ENCODE measurements at places on chromosomes 6 and 20.
A peak's percentile ranks its signal among the peaks of the same experiment; 100 is the strongest.

DNA sequence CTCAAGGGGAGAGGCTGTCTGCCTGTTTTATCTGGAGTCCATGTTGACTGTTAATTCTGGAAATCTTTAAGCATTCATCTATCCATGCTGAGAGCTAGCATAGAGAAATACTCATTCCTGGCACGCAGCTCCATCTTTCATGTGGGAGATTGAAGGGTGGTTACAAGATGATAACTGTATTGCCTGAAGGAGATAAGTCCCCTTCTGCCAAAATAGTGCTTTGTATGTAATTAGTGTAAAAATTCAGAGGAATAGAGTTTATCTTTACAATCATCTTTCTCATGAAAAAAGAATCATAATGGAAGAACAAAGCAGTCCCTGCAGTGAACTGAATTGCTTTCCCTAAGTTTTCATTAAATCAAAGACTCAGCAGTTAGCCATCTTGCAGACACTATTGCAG is 256.5 kb downstream of the SLC35F1 start:
- no peak for DNase-seq

DNA sequence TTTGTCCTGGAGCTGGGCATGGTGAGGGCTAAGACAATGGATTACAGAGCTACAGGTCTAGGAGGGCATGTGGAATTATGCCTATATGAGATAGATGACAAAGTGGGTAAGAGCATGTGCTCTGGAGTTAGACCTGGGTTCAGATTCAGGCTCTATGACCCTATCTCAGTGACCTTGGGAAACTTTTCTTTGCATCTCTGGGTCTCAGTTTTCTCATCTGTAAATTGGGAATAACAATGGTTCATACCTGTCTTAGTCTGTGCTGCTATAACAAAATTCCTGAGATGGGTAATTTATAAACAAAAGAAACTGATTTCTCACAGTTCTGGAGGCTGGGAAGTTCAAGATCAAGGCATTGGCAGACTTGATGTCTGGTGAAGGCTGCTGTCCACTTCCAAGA is 30.3 kb downstream of the PPARD start:
- DNase-seq = no peak

DNA sequence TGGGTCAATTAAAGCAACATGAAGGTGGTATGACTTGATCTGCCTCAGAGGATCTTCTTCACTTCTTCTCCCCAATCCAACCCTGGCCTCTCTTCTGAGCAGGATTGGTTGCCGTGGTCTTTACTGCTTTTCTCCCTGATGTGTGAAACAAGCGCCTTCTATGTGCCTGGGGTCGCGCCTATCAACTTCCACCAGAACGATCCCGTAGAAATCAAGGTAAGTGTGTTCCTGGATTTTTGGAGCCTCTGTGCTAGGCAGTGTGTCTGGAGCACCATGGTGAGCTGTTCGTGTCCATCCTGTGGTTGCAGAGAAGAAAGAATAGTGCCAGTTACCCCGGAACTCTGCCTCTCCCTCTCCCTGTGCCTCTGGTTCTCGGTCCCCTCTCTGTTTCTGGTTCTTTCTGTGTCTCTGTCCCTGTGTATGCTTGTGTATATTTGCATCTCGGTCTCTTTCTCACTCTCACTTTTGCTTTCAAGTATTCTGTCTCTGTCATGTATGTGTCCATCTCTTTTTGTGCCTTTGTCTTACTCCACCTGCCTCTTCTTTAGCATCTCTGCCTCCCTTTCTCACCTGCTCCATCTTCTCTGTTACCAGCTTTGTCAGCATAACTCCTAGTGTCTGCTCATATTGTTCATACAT is 23.5 kb downstream of the TM9SF4 start:
- no peak for DNase-seq

- no peak for DNase-seq
Measured at GRCh38 chr20:35006009-35006408, 50.3 kb downstream of the MYH7B start.

- peak; percentile 55 for DNase-seq
Measured at GRCh38 chr6:155194399-155194798, 69.4 kb upstream of the CLDN20 start.

DNA sequence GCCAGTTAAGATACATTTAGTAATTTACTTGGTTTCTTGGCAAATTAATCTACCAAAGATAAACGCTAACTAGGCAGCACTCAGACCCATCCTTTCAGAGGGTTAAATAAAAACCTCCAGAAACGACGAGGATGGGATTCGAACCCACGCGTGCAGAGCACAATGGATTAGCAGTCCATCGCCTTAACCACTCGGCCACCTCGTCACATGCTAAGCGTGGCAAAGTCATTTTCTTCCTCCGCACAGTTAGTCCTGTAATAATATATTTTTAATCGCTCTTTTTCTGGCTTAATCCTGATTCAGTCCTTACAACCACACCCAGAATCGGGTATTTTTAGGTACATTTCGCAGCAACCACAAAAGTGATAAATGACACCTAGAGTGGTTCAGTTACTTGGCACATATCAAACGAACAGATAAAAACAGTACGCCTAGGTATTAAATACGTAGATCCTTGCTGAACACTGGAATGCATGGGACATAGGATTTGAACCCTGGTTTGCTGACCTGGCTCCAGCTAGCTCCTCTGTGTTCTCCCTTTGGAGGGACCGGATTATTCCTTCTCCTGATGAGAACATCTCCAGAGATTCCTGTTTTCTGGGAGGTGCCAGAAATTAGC is 71.6 kb downstream of the GPX5 start:
- DNase-seq = peak; percentile 80

- no peak for DNase-seq
Measured at GRCh38 chr20:5770987-5771318, 20.8 kb downstream of the SHLD1 start.

DNA sequence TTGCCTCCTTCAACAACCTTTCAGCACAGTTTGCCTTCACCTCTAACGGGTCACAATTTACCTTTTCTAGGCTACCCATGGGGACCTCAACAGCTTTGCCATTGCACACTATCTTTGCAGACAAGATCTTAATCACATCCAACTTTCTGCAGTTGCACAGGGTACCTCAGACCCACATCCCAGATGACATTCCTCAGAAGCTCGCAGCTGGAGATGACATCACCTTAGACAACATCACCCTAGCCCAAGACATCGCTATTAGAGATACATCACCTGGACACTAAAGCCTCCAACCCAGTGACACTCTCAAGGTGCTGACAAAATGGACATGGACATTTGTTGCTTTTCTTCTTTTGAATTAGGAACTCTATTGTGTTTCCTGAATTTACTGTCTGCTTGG is 38.6 kb upstream of the RPP40 start:
- no peak for DNase-seq

GRCh38 chr20:44228465-44229258 is 18.1 kb upstream of the OSER1 start:
- DNase-seq = peak; percentile 43

GRCh38 chr20:63068711-63069367 is 62.1 kb upstream of the BHLHE23 start:
- no peak for DNase-seq

DNA sequence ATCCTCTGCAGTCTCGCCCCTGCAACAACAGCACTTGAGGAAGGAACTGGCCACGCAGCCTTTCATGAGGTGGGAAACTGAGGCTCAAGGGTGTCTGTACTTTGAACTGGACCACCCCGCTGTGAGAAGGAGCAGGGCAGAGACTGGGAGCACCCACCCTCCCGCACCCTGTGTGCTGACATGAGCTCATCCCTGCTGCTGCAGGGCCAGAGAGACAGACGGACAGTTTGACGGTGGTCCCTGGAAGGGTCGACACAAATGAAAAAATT is 16.9 kb upstream of the MRGBP start:
- DNase-seq = no peak

DNA sequence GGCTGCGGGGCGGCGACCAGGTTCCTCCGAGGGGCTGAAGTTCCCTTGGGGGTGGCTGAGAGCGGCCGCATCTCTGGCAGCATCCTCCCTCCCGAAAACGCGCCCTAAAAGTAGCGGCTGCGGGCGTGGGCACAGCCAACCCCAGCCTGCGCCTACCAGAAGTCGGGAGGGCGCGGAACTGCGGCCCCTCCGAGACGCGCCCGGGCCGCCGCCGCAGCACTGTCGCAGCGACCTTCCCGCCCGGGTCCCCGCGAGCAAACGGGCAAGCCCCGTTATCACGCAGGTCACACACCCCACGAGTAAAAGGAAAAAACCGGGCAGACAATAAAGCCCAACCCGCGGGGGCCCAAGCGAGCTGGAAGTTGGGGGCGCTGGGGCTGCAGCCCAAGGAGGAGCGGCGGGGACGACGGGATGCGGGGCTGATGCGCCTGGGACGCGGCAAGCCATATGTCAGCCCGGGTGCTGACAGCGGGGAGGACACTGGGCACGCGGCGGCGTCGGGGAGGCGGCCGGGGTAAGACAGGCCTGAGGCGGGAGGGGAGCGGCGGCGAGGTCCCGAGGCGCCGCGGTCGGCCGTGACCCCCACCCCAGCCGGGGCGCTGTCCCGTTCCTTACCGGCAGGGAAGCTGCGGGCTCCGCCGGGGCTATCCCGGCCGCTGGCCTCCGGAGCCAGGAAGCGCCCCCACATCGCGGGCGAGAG is 659 bp downstream of the CEP85L start:
- peak; percentile 37 for DNase-seq

- DNase-seq = no peak
Measured at GRCh38 chr6:77010931-77011542, 452.3 kb downstream of the HTR1B start.

DNA sequence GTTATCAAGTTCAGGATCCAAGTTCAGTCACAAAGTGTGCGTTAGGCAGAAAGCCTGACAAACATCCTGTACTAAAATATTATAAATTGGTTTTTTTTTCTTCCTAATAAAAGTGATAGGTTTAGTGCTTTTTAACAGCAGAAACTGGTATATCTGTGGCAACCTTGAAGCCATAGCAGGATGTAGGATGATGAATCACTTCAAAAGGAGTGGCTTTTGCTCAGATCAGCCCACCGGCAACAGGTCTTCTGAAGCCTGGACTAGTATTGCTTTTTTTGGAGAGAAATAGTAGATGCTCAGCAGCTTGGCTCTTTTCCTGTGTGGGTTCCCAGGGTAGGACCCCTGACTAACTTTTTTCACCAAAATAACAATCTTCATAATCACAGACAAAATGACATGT is 190.8 kb downstream of the EPM2A start:
- peak; percentile 49 for DNase-seq

GRCh38 chr6:5126214-5126613 is 41.1 kb downstream of the PPP1R3G start:
- peak; percentile 71 for DNase-seq

DNA sequence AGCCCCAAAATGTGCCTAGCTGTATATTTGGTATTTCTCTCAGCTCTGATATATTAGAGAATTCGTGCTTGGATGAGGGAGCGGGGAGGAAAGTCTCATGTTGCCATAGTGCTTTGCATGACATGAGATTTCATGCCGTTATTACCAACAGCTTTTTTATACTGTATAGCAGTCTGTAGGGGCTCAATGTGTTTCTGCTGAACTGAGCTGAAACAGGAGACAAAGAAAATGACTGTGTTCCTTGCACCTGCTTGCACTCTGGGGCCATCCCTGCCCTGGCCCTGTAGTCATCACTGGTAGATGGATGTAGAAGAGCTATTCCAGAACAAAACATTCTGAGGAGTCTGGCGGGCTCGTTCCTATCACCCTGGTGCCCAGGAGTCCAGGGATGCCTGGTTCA is 128.0 kb upstream of the SASH1 start:
- DNase-seq = no peak

DNA sequence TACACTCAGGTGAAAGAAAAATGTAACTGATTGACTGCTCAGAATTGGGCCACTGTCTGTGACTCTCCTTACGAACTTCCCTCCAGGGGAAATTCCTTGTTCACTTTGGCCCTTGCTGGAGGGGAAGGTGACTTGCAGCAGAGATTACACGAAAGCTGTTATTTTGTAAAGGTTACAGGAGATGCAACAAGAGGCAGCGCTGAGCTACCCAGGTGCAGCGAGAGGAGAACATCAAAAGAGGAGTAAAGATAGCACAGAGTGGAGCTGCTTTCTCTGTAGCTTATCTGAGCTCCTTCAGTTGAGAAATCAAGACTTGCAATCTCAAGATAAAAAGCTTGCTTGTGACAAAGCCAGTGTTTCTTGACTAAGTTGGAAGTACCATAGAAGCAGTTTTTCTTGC is 144.6 kb downstream of the ARHGAP18 start:
- no peak for DNase-seq

DNA sequence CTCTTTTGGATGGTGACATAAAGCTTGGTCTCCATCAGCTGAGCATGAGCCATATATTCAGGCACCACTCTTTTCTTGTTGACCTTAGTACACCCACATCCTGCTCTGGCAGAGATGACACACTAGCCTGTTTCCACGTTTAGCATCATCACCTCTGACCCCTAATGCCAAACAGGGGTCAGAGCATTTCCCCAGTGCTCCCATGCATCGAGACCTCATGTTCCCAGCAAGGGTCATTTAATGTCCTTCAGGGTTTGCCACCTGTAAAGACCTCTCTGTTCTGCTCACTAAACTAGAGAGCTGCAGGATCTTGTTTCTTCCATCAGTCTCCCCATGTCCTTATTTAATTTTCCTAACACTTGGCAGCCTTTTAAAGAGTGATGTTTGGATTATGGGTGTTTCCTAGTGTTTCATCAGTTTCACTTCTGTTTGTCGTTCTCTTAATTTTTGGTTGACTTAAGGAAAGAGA is 97.5 kb downstream of the AIG1 start:
- DNase-seq = peak; percentile 78
